Omental fat pad (tissue), 4 donors: ENCODE measurements at places on chromosomes 3 and 15. TPM values are rescaled to one million over a fixed set of nuclear protein-coding genes. Genes with fewer than 3 reads are reported as not detected.
A peak's percentile ranks its signal among the peaks of the same experiment; 100 is the strongest.

GRCh38 chr3:72204452-72204851, 419.5 kb upstream of the PROK2 start:
- no peak for DNase-seq

DNA sequence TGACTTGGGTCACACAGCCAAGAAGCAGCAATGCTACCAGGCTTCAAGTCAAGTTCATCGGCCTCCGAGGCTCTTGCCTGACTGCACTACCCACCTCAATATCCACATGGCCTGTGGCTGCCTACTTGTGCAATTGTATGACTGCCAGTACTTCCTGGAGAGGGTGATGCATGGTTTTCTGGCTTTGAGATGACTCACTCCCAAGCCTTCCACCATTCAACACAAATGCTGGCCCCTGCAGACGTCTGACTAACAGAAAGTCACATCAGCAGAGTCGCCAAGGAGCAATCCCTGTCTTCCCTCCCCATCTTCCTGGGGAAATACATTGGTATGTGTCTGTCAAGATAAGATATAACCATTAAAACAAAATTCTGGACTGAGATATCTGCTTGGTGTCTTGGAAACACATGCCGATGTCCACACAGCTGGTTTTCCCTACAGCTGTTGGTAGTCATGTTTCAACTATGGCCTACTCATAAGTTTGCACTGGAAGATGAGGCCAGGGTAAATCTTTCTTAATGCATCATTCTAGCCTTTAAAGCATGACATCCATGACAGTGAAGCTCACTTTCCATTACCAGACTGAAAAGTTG, 79.6 kb upstream of the SPATA12 start:
- peak; percentile 42 for DNase-seq

DNA sequence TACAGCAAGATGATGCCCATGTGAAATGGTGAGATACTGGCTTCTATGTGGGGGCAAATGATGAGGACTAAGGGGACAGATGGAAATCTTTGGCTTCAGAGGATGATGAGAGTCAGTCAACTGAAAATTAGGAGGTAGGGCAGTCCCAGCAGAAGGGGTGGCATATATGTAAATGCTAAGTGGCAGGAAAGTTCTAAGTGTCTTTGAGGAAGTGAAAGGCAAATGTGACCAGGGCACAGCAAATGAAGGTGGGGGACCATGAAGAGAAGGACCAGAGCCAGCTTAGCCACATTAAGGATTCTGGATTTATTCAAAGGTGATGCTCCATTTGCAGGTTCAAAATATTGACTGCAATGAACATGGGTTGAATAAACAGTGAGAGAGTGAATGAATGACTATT, 29.2 kb upstream of the LIMD1 start:
- DNase-seq, result no peak

- DNase-seq, result no peak
Measured at GRCh38 chr3:18134386-18135059, 290.6 kb downstream of the SATB1 start.

DNA sequence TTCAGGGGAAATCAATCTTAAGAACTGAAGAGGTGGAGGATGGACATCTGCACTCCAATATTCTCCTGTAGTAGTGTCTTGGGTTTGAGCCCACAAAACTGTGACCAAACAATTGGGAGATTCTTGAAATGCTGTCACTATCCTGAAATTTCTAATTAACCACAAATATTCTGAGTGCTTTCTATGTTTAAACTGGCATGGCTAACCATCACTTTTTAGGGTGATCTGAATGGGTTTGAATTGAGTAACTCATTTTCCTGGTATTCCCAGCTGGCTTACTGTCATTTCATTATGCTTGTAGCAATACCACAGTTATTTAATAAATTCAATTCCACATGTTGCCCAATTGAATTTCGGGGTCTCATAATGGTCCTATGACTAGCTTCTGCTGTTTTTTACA, 216.9 kb upstream of the DCBLD2 start:
- DNase-seq, result no peak

- DNase-seq, result peak; percentile 74
Measured at GRCh38 chr3:51670823-51671733, at the start of gene TEX264. Gene TEX264, plus strand, starts transcription at chr3:51671252. Its CDS starts 3,053 bp downstream, at chr3:51674305.

GRCh38 chr3:83093222-83093572, 1331.8 kb upstream of the GBE1 start:
- no peak for DNase-seq

DNA sequence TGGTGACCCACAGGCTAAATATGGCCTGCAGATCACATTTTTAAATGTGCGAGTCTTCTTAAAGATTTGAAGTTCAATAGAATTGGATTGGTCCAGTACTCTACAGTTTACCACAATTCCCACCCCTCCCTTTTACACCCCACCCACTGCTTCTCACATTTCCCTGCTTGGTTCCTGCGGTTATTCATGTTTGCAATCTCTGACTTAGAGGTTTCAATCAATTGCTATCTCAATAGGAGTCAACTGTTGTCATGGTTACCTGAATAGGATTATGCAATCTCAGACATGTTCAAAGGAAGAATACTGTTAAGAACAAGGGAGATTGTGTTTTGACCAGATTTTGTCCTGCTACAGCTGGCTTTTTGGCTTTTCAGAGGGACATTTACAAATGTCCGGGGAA, 4.9 kb upstream of the C3orf49 start:
- no peak for DNase-seq

- no peak for DNase-seq
Measured at GRCh38 chr3:58065700-58066167, 57.5 kb downstream of the FLNB start.

The CASR gene
- not detected for total RNA-seq
